ENCODE measurements at places on chromosomes 6 and 20.

DNA sequence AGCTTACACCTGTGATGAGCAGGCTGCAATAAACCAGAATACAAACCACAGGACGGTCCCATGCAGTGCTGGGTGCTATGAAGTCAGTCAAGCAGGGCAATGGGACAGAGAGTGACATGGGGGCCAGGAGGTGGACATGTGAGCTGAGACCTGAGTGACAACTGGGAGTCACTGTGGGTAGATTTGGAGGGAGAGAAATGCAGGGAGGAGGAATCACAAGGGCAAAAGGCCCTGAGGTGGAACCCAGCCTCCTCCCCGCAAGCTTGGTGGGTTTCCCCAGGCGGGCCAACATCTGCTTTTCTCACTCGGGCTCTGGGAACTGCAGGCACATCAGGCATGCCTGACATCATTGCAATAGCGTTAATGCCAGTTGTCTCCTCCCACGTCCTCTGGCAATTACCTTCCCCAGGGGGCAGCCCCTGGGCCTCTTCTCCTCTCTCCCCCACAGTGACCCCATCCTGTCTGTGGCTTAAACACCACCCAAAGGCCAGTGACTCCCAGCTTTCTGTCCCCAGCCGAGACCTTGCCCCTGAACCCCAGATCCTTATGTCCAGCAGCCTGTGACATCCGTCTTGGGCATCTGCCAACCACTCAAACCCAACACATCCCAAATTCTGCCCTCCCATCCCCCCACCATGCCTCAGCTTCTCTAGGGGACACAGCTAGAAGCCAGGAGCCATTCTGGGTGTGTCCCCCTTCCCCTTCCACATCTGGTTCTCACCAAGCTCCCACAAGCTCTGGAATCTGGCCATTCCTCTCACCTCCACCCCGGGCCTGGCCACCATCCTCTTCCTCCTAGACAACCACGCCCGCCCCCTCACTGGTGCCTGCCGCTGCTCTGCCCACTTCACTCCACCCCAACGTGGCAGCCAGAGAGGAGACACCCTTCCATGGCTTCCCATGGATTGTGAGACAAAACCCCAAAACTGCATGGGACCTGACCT is 28.2 kb downstream of the PDRG1 start:
- no peak for DNase-seq

DNA sequence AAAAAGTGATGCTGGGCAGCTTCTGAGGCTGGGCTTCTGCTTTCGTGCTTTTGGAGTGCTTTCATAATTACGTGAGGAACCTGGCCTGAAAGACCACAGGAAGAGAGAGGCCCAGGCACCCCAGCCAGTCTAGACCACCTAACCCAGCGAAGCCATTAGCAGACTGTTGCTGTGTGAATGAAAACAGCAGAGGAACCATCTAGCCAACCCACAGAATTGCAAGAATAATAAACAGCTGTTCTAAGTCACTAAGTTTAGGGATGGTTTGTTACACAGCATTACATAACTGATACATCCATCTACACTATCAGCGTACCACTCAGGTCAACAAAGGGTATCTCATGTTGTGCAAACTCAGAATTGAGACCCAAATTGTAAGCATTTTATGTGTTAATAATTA is 34.5 kb downstream of the FGD2 start:
- DNase-seq, result no peak

DNA sequence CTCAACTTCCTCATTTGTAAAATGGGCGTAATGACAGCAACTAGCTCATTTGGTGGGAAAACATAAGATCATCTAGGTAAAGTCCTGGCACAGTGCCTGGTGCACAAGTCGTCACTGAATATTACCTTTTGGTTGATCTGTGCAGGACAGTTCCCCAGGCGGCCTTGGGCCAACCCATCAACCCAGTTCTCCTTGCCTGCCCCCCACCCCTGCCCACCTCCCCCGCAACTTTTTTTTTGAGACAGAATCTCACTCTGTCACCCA is 99.2 kb downstream of the JPH2 start:
- no peak for DNase-seq

DNA sequence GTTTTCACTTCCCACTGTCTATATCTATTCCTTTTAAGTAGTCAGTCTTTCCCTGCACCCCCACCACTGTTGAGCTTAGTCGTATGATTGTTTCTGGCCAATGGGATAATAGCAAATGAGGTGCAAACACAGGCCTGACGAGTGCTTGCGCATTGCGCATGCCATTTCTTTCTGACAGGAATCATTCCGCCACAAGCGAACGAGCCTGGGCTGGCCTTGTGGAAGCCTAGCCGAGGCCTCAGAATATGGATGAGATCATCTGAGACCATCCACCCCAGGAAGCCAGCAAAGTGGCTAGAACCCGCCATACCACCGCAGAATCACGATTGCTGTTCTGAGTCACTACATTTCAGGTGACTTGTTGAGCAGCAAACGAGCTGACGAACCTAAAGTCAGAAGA is 52.2 kb upstream of the PRL start:
- no peak for DNase-seq

DNA sequence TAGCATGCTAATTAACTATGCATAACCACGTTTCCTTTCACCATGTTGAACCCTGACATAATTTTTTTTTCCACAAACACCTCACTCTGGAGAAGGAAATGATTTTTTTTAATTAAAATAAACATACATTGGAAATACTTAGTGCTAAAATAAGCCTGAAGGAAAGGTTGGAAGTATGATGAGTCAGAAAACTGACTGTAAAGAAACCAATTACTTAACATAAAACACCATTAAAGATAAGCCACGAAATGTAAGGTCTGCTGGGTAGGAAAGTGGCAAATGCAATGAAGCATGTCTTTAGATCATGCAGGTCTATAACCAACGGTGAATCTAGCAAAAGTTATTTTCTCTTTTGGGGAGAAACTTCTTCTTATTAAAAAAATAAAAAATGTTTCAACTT is 47.5 kb downstream of the OPRM1 start:
- no peak for DNase-seq

DNA sequence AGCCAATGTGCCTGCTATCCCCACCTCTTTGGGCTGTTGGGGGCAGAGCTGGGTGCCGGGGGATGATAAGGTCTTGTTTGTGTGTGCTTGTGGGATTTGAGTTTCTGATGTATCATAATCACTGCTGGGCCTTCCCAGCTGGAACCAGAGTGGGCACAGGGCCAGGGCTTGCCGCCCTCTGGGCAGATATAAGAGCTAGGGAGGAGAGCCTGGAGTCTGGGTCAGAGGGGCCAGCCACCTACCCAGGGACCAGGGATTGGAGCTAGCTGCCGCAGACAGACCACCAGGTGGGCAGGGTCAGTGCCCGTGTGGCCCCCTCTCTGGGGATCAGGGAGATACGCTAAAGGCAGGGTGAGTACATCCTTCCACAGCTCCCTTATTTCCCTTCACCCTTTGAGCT is 3.1 kb upstream of the TLDC2 start:
- peak; percentile 65 for DNase-seq

- peak; percentile 60 for DNase-seq
Measured at GRCh38 chr6:21593927-21594415, 420 bp downstream of the SOX4 start.

DNA sequence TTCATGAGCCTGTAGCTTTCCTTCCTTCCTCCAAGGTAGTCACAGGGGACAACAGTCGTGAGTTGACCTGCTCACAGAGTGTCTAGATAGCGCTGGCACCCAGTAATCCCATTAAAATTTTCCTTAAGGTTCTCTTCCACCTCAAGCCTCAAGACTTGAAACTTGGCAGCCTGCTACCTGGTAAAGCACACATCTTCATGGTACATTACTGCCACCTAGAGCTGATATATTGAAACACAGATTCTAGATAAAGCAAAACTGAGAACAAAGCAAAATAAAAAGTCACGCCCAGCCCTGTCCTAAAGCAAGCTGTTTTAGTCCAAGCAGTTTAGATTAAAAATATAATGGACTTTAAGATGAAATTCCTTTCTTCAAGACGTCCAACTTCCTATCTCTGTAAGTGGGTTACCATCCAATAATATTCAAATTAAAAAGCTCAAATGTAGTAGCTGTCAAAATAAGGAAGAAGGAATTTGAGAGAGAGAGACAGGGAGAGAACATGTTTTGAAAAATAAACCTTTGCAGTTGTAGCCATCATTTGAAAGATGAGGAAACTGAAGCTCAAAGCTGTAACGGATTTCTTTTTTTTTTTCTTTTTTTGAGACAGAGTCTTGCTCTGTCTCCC is 50.7 kb upstream of the CD83 start:
- peak; percentile 75 for DNase-seq

DNA sequence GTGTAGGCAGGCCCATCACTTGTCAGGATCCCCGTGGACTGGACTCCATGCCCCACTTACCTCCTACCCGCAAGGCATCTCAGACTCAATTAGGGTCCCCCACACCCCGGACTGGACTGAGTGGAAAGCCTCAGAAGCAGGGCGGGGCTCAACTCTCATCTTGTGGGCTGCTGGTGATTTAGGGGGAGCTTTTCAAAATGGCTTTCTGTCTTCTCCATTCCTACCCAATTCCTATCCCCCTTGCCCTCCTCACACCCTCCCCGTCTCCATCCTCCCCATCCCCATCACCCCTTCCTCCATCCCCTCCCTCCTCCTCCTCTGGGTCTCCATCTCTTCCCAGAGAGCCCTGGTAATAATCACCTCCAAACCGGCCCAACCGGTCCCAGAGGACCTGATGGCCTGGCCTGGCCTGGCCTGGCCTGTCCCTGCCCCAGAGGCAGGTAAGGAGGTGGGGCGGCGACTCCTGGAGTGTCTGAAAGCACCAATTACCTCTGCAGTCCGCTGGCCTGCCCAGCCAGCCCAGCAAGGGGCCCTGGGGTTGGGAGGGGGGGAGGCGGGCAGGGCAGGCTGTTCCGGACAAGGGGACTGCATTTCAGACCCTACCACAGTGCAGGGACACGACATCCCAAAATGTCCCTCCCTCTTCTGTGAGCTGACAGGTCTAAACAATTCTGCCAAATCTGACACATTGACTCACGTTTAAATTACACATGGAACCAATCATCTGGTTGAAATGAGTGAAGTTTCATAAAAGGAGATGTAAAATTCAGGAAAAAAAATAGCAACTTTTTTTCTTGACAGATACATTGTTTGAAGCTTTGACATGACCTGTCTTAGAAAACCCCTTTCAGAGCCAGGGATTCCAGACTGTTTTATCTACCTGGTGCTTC is 24.8 kb downstream of the MAFB start:
- no peak for DNase-seq

- DNase-seq, result no peak
Measured at GRCh38 chr20:61808447-61808846, 257.2 kb downstream of the TAF4 start.

DNA sequence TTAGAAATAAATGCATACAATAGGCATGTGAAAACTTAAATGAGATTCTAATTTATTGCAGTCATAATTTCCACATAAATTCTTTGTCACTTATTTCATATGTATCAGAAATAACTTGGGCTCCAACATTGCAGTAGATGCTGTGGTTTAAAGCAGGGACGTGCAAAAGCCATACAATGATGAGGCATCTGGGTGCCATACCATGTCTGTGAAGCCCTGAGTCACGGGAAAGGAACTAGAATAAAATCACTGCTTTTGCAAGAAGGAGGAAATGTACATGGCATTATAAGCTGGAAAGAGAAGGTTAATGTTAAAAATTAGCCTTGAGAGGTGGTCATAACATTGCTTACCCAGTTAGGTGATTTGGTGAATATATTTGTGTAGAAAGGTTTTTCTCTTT is 180.4 kb downstream of the SASH1 start:
- DNase-seq, result no peak
